Kidney epithelial cell (primary cell): ENCODE measurements at places on chromosomes 3 and 15. TPM values are rescaled to one million over a fixed set of nuclear protein-coding genes. Genes with fewer than 3 reads are reported as not detected.

Gene MASP1
- 0.48 TPM in 1 of 2 replicates, not detected in the other for total RNA-seq

- no peak for DNase-seq
Measured at GRCh38 chr3:12663401-12663935, 449 bp downstream of the RAF1 start.

GRCh38 chr3:143914257-143914656 is 57.4 kb upstream of the DIPK2A start:
- no peak for DNase-seq

DNA sequence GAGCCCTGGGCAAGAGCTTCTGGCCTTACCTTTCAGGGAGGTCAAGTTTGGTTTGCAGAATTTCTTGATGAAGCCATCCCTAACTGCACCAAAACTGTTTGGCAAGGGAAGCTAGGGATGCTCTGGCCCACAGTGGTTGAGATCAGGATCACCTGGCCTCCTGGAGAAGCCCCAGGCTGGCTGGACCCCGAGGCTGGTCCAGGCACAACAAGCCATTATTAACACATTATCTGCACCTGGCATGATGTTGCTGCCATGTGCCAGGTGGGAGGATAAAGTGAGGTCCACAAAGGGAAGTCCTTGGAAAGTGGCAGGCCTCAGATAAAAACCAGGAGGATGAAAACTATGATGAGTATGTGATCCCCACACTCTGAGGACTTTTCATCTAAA is 35.9 kb upstream of the DUSP7 start:
- DNase-seq: no peak

DNA sequence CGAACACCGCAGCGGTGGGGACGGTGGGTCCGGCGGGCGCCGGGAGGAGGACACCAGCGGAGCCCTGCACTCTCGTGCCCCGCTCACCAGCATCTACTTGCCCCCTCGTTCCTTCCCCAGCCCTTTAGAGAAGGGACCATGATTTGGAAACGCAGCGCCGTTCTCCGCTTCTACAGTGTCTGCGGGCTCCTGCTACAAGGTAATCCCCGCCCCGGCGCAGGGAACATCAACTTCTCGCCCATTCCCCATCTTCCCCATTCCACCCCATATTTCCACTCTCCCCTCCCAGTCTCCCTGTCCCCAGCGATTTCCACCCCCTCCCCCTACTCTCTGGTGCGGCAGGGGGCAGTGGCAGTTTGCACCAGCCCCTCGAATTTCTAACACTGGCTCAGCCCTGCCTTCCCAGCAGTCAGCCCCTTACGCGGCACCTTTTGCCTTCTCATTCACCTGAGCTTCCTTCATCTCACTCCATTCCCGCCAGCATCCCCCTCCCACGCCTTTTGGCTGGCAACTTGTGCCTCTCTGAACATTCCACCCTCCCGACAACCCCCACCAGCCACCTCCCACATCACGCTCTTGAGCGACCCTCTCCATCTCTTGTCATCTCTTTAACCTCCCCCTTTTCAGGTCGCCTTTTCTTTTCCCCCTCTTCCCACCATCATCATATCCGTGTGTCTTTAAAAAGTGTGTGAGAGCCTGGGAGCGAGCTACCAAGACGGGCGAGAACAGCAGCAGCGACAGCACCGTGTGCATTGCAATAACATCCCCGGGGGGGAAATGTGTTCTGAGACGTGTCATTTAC is 882 bp downstream of the CADM2 start:
- no peak for DNase-seq

- DNase-seq: no peak
Measured at GRCh38 chr15:101267320-101268104, 9.8 kb downstream of the SELENOS start.

- DNase-seq: no peak
Measured at GRCh38 chr3:160213191-160213590, 12.0 kb upstream of the C3orf80 start.

DNA sequence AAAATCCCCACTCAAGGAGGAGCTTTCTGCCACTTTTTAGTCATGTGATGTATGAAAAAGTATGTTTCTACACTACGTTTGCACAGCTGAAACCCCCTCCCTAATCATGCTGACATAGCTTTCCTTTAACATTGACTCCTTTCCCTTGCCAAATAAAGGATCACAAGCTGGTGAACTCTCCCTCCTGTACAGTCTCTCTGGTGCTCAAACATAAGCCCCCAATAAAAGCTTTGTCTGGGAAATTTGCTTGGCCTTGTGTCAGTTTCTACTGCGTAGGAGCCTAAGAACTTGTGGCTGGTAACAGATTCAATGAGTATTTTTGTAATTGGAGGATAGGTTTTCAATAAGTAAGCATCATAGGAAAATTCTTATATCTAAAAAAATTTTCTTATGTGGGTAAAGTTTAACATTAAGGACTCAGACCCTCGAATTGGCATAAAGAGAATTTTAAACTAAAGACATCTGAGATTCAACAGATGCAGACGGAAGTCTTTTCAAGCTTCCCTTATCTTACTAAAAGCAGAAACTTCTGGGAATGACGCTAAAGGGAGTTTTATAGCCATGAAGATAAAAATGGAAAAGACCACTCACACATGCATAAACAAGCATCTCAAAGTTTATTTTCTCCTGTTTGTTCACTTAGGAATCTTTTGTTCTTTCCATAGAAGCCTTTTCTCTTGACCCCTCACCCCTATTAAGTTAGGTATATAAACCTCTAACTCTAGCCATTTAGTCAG is 44.1 kb upstream of the P2RY1 start:
- no peak for DNase-seq

Gene RIOX2
- 21.5 and 22.0 TPM in 2 replicates for total RNA-seq

- DNase-seq: no peak
Measured at GRCh38 chr3:161474741-161475140, 21.9 kb upstream of the OTOL1 start.

GRCh38 chr15:39213385-39213840 is 367.5 kb upstream of the THBS1 start:
- DNase-seq: peak; percentile 81

- DNase-seq: no peak
Measured at GRCh38 chr3:134258761-134259347, 8.2 kb upstream of the RYK start.

DNA sequence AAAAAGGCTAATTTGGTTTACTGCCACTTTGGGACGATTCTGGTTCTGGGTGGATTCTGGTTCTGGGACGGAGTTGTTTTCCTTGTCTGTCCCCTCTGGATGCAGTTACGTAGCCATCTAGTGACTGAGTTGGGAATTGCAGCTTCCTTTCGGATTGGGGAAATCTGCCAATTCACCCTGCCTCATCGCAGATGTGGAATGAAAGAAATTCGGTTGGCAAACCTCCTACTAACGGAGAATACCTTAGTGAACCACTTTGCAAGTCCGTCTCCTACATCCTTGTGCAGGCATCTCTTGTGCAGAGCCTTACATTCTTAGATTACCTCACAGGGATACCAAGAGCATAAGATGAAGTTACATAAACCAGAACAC is 31.5 kb upstream of the AP4E1 start:
- DNase-seq: no peak

DNA sequence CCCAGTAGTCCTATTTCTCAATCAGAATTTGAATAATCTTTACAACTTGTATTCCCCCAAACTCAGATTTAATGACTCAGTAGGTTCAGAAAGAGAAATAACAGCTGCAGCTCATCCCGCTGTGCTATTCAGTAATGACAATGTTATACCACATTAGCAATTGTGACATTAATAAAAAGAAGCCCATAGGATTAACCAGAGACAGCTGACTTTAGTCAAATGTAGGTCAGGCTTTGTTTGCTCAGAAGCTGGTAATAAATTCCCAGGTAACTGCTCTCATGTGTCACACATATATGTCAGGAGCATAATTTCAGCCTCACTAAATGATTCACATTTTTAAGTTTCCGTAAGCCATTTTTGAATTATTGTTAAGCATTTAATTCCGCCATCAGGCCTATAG is 222.0 kb upstream of the UBE2E2 start:
- DNase-seq: no peak

GRCh38 chr3:3902161-3902560 is 102.9 kb downstream of the LRRN1 start:
- DNase-seq: no peak

Gene HRG
- 0.13 and 0.14 TPM in 2 replicates for total RNA-seq

Gene TMEM44
- total RNA-seq: 16.0 and 16.2 TPM in 2 replicates

- no peak for DNase-seq
Measured at GRCh38 chr15:49131403-49131802, 24.0 kb downstream of the COPS2 start.

- no peak for DNase-seq
Measured at GRCh38 chr15:55902981-55903380, 90.4 kb downstream of the NEDD4 start.
